ENCODE measurements at places on chromosomes 5 and 9.

DNA sequence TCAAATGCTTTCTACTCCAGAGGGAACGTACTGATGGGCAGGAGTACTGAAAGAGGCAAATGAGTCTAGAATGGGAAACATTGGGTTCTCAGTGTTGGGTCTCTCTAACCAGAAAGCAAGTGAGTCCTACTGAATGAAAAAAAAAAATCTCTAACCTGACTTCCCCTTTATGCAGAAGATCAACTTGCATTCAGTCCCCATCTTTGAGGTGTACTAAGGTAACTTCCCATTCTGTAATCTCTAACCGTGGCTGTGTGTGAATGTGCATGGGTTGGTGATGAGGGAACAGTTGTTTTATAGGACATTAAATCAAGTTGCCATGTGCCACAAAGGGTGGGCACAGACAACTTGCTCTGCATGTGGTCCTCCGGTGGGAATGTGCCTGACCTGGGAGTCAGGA, 264.6 kb upstream of the CLINT1 start:
- no peak for DNase-seq

DNA sequence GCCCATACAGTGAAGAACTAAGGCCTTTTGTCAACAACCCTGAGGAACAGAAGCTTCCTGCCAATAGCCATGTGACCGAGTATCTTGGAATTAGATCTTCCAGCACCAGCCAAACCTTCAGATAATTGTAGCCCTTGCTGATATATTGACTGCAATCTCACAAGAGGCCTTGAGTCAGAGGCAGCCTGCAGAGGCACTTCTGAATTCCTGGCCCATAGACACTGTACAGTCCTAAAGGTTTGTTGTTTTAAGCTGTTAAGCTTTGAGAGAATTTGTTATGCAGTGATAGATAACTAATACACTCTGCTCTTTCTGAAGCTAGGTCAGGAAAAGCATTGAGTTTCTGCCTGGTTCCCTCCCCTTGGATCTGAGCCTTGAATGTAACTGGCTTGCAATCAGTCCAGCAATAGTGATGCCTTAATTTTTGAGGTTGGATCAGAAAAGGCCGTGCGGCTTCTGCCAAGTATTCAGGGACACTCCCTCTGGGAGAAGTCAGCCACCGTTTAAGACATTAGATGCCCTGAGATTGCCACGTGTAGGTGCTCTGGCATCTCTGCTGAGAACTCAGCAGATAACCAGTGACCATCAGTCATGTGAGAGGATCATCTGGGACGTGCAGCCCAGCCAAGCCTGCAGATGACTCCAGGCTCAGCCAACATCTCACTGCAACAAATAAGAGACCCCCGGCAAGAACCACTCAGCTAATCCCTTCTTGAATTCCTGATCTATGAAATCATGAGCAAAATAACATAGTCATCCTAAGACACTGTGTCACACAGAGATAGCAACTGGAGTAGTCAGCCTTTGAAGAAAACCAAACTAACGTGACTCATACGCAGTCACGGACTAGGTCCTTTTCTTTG, 126.8 kb upstream of the STC2 start:
- peak; percentile 90 for DNase-seq

DNA sequence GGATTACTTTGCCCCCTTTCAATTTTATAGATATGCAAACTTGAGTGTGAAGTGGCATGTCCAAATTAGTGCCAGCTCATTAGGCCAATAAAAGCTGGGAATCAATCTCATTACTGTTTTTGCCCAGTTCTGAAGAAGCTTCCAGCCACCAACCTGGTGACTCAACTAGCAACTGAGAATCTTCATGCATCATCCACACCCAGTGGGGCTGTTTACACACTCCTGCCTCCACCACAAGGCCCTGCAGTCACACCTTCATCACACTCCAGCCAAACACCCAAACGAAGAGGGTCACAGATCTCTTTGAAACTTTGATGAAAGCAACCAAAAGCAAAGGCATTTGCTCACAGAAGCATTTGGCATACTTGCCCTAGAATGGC, 41.3 kb upstream of the S1PR3 start:
- no peak for DNase-seq

DNA sequence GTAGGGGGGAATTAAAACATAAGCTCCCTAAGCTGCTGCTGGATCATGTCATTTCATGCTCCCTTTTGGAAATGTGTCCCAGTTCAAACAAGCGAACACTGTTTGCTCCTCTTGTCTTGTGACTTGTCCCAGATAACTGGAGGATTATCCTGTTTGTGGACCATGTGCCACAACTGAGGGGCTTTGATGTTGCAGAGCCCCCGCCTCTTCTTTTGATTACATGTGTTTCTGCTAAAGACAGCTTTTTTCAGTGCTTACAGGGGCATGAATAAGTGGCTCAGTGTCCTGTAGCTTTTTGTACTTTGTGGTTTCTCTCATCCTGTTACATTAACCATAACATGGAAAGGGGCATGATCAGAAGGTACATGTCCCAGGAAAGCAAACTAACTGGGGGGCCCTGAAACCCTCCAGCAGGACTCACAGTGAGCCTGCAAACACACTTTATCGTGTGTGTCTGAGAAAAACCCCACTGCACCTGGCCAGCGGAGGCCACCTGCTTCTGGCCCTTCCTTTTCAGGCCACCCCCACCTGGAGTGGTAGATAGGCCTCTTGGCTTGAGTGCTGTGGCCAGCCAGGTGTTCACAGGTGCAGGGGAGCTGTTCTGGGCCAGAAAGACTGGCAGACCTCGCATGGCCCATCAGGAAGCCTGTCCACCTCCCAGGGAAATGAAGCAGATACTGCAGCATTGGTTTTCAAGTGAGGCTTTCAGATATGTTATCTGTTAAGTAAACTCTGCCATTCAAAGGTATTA, 285.6 kb downstream of the FANCC start:
- no peak for DNase-seq

GRCh38 chr5:158588617-158589016, 511.1 kb downstream of the EBF1 start:
- no peak for DNase-seq

- DNase-seq: no peak
Measured at GRCh38 chr5:58933891-58934628, 351.2 kb downstream of the RAB3C start.

GRCh38 chr5:149019679-149020078, 43.2 kb downstream of the SH3TC2 start:
- DNase-seq: no peak

DNA sequence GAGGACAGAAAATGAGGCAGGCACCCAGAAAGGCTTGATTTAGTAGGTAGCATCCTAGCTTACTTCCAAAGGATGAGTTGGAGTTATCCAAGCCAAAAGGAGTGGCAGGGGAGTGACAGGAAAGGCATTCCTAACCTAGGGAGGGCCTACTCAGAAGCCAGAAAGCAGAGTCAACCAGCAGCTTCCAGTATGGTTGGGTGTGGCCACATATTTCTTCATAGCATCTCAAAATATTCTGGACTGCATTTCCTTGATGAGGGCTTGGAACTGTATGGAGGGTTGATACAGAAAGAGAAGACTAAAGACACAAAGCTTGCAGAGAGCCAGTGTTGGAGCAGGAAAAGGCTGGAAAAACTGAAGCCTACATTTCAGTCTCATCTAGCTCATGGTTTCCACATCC, 656.8 kb upstream of the DMAC1 start:
- no peak for DNase-seq

DNA sequence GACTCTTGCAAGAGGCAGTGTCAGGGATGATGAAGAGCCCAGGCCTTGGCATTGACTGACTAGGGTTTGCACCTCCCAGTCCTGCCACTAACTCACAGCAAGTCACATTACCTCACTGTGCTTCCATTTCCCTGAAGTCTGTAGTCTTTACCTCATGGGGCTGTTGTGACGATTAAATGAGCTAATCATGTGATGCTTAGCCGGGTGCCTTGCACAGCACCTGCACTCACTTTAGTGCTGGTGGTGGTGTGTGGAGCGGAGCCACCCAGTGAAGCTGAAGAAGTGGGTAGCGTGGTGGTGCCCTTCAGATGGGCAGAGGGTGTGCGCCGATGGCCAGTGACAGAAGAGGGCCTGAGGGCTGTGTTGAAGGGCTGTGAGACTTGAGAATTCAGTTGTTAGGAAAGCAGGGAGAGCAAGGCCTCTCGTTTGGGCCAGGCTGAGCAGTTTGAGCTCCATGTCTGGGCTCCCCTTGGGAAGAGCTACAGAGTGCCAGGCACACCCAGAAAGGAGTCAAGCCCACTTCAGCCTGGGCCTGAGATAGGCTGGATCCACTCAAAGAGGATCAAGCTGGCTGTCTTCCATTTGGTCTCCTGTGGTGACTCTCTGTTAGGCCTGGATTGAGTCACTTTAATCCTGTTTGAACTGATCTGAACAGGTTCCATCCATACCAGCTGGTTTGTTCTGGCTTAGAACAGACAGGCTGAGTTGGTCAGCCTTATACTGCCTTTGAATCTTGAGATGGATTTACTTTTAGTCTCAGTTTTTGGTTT, 42.5 kb downstream of the RALGPS1 start:
- peak; percentile 16 for DNase-seq

DNA sequence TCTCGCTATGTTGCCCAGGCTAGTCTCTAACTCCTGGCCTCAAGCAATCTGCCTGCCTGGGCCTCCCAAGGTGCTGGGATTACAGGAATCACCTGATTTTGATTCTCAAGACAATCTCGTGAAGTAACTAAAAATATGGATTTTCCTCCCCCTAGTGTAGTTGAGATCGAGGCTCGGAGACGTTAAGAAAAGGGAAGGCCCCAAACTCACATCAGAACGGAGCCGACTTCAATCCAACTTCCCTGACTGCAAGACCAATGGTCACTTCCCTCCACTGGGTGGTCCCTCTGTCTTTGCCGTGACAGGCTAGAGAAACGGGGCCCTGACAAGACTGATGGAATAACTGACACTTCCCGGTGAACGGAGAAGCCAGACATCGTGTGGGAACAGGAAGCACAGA, 28.3 kb downstream of the BARHL1 start:
- DNase-seq: no peak

DNA sequence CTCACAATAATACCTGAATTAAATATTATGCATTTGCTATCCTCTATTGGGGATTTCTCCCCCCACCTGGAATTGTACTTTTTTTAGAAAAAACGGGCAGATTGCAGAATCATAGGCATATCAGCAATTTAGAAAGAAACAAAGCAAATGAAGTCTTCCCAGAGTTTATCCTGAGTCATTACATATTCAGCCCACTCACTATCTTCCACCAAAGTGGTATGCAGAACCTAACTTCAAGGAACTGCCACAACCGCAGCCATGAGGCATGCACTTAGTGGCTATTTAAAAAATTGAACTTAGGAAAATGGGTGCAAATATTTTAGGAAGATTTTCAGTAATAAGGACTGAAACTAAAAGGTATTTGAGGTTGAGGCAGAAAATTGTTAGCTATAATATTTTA, 48.6 kb downstream of the UBAP1 start:
- no peak for DNase-seq

- no peak for DNase-seq
Measured at GRCh38 chr9:97983589-97984187, 547 bp downstream of the ANP32B start.

DNA sequence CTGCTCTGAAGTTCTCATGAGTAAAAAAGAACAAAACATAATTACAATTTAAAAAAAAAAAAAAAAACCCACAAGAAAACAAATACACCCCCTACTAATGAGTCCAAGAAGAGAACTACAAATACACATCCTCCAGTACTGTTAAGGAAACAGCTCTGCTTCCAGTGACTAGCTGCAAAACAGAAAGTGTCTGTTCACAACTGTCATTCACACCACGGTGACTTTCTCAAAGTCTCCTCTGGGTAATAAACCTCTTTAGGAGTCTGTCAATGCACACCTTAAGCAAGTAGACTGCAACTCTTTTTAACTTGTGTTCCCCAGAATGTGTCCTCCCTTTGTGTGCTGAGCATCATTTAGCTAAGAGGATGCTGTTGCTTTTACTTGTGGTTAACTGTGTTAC, 6.2 kb downstream of the REEP5 start:
- DNase-seq: no peak

DNA sequence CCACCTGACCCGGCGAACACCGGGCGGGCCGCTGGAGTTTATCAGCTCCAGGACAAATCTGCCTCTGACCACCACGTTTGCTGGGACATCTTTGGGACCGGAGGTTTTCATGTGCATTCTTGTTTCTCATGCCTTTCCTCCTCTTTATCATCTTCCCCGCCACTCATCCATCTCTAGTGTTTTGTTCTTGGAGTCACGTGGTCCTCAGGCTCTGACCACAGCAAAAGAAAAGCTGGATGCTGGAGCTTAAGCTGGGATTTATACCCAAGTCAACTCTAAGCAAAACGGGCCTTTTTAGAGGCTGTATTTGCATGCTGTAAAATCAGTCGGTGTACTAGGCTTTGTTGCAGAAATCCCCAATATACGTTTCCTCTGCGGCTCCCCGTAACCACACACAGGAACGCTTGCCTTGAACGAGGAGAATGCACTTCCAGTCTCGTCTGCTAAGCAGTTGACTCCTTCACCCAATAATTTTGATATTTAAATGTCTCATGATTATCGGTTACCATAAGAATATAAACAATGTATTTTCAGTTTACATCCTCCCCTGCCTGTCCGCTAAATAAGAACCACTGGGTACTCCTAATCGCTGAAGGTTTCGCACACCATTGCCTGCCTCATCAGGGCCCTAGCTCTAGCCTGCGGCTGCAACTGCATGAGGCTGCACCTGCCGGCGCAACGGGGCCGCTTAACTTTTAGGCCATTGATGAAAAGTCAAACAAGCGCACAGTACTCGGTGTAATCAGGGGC, 560 bp upstream of the NDUFS6 start:
- no peak for DNase-seq

DNA sequence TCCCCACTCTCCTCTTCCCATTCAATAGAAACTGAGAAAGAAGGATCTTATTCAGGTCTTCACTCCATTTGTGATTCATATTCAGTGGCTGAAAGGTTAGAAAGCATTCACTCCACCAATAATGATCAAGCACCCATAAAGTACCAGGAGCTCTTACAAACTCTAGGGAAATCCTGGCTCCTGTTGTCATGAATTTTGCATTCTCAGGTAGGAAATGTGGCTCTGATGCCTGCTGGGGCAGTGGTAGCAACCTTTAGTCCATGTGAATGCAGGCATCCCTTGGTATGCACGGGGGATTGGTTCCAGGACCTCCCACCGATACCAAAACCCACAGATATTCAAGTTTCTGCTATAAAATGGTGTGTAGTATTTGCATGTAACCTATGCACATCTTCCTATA, 3.6 kb upstream of the RORB start:
- no peak for DNase-seq

- DNase-seq: no peak
Measured at GRCh38 chr5:112986224-112986623, 9.6 kb downstream of the DCP2 start.

DNA sequence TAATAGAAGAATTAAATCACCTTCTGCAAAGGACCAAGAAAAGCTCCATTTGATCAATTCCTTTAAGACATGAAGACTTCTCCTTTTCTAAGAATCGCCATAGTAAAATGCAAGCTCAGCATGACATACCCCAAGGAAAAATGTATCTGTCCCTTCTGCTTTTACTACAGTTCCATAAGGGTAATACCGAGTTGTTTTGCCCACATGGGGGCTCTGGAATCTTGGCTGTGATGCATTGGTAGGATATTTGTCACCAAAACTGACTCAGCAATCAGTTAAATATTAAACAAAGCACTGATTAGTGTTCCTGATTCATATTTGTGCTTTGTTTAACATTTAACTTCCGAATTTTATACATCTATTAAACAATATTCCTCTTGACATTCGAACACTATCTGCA, 24.3 kb upstream of the KCNIP1 start:
- DNase-seq: no peak

All from fibroblast of the conjunctiva (primary cell).